ENCODE measurements at places on chromosomes 16 and 17.

DNA sequence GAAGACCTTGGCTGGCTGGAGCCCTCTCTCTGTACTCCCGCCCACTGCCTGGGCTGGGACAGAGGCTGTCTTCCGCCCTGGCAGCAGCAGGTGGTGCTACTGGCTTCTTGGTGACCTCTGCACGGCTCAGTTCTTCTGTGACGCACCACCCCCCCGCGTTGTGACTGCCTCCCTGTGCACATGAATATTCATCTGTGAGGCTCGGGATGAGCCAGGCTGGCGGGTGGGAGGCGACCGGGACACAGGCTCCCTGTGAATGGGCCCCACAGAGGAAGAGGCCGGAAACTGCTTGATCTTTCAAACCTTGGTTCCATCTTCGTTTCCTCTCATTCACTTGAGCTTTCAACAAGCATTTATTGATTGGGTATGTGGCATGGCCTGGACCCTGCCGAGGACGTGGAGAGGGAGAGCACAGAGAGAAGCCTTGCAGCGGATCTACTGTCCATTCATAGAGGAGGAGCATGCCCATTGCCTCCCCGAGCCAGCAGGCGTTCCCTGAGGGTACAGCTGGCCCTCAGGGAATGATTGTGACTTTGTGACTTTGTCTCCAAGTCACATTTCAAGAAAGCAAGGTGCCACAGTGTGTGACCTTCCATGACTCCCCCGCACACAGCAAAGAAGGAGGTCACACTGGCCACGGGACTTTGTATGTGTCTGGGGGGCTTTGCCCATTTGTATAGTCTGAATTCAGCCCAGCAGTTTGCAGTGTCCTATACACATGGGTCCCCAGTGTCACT, 45.0 kb downstream of the B9D1 start:
- DNase-seq: no peak

- no peak for DNase-seq
These were observed 458 bp downstream of the ZNF200 start for GRCh38 chr16:3234543-3234856.

DNA sequence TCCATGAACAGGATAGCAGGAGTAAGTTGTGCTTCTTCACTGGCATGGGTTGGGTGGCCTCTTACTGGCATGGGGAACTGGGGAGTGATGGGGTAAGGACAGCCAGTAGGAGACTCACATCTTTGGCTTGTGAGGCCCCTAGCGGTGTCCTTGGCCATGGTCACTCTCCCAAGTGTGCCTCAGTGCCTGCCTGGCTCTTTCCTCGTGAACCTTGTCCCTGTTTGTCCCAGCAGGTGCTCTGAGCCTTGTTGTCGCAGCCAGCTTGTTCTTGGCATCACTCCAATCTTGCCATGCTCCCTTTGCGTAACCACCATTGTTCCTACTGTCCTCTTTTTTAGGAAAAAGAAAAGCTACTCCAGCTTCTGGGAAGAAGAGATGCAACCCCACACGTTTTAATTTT, 53.6 kb upstream of the SDK2 start:
- no peak for DNase-seq

DNA sequence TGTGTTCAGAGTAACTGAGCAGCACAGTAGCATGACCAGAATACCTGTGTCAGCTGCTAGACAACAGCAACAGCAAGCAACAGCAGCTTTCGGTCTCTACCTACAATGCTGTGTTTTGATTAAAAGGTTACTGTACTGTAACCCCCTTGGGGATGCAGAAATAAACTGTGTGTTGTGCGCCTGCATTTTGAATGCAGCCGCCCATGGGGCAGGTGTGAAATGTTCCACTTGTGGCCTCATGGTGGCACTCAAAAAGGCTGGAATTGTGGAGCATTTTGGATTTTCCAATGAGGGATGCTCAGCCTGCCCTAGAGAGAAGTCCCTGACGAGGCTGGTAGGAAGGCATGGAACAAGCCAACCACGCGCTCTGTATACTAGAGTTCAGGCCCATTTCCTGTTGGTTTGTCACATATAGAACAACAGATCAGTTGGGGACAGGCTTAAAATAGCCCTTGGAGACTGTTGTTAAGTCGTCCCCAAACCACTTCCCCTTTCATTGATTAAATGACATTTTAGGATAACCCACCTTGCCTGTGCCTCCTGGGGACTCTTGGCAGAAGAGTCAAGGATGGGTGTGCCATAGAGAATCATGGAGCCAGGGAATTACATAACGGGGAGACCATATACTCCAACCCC, 27.1 kb downstream of the SCPEP1 start:
- DNase-seq: no peak
